Right forelimb (tissue), 1 donor: ENCODE measurements at places on chromosomes 6 and 20.

- no peak for DNase-seq
These were observed 26.2 kb downstream of the NTSR1 start for GRCh38 chr20:62734881-62735280.

GRCh38 chr6:82775361-82775760, 290.3 kb downstream of the UBE3D start:
- DNase-seq = no peak

DNA sequence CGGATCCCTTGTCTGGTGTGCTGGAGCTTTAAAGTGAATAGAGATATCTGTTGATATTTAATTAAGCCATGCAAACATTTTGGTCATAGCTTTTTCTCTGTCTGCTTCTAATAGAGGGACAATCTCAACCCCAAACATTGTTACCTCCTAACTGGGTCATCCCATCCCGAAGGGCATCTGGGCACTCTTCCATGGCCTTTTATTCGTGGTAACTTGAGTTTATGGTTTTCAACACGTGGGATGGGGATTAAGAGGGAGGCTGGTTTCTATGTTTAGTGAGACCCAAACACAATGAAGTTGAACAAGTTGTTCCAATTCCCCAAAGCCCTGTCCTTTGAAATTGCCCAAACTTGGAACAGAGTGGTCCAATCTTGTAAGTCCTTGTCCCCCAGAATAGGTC, 1.4 kb upstream of the ENPP5 start:
- no peak for DNase-seq

- no peak for DNase-seq
These were observed 1395.7 kb upstream of the EYS start for GRCh38 chr6:67102743-67103142.

GRCh38 chr6:138944412-138944811, 43.6 kb downstream of the REPS1 start:
- no peak for DNase-seq

DNA sequence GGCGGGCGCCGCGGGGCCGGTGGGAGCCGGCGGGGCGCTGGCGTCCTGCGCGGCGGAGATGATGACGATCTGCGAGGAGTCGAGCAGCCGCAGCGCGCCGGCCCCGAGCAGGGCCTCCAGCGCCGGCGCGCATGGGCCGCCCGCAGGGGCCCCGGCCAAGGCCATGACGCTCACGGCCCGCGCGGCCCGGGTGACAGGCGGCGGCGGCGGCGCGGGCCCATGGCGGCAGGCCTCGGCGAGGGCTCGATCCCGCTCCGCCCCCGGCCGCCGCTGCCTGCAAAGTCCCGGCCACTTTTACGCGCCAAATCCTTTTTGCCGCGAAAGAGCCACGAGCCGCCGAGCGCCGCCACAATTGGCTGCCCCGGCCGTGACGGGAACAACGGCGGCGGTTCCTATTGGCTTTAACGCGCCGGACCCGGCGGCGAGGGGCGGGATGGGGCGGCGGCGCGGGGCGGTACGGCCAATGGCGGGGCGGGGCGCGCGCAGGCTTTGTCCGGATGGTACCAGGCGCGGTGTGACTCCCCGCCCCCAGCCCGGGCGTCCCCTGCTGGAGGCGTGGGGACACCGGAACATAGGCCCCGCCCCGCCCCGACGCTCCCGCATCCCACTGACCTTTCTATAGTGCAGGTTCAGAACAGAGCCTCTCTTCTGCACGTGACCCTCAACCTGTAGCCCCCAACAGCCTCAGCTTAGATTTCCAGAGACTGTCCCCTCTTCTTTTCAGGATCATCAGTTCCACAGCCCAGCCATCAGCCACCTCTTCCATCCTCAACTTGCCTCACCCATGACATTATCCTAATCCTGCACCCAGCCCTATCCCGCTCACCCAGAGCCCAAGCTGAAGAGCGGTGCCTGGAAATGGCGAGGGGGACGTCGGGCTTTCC, at the start of gene E2F1:
TSS of gene E2F1 (minus strand) at position 286 of the 884 bp plus-strand sequence. CDS start at position 165, 121 bp downstream.
- peak; percentile 96 for DNase-seq

- DNase-seq = no peak
These were observed at the start of gene DACT2 for GRCh38 chr6:168319279-168320111. TSS of gene DACT2 (minus strand) at chr6:168319777. CDS start at chr6:168319633, 144 bp downstream.

- DNase-seq = no peak
These were observed 198.5 kb downstream of the ADGRG6 start for GRCh38 chr6:142500250-142500786.

DNA sequence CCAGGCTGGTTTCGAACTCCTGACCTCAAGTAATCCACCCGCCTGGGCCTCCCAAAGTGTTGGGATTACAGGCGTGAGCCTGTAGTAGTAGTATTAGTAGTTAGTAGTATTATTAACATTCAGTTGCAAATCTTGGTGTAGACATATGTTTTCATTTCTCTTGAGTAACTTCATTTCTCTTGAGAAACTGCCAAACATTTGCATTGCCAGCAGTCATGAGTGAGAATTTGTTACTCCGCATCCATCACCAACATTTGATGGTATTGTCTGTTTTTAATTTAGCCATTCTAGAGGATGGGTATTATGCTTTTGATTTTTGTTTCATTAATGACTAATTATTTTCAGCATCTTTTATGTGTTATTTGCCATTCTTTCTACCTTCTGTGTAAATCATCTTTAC, 1.5 kb upstream of the ERVFRD-1 start:
- DNase-seq = no peak

- DNase-seq = no peak
These were observed 3.6 kb downstream of the PSMA7 start for GRCh38 chr20:62139636-62140035.

GRCh38 chr6:38796006-38796405, 80.9 kb downstream of the DNAH8 start:
- DNase-seq = no peak

DNA sequence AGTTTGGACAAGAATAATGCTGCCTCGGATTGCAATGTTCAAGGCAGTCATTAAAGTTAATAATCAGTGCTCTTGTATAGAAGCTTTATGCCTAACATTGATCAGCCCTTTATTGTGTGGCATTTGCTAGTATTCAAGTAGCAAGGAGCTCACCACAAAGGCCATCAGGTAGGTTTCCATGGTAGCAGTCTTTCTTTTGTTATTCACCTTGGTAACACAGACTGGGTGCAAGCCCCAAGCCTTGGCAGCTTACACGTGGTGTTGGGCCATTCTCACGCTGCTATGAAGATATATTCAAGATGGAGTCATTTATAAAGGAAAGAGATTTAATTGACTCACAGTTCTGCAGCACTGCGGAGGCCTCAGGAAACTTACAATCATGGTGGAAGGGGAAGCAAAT, 149.3 kb downstream of the ADAT2 start:
- no peak for DNase-seq

GRCh38 chr20:17771206-17772004, 71.6 kb downstream of the BANF2 start:
- DNase-seq = no peak

DNA sequence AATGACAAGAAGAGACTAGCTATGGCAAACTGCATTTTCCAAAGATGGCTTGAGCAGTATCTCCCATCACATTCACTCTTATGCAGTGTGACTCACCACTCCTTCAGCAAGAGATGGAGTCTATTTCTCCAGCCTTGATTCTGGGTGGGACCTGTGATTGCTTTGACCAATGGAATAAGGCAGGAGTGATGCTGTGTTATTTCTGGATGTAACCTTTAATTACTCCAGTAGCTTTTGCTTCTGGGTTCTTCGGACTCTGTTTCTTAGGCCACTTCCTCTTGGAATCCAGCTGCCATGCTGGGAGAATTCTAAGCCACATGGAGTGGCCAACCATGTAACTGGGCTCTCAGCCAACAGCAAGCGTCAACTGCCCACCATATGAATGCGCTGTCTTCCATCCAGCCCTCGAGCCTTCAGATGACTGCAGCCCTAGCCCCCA, 50.7 kb downstream of the TGM2 start:
- no peak for DNase-seq

DNA sequence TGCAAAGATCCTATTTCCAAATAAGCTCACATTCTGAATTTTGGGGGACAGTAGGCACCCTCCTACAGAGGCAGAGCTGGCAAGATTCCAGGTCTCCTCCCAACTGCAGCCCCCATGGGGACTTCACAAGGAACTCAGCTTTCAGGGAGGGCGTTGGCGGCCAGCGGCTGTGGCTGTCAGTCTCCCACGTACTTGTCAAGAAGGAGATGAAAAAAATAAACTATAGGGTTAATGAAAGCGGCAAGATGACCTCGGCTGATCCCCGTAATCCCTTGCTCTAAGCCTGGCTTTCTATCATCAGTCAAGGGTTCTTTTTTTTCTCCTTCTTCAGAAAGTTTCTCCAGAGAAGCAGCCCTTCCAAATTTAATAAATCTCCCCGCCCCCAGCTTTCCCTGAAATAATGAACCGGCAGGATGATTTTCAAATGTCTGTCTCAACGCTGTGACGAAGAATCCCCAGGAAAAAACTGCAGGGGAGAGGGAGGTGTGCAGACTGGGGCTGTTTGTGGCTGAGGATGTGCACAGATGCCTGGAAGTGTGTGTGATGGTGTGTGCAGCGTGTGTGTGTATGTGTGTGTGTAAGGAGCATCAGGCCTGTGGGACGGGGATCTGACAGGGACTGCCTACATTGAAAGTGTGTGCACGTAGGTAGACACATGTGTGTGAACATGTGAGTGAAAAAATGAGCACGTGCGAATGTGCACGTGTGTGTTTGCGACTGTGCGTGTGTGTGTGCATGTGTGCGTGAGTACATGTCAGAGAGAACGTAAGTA, 78.7 kb downstream of the SLC2A10 start:
- no peak for DNase-seq

GRCh38 chr20:33229843-33230242, 6.0 kb upstream of the BPIFA1 start:
- DNase-seq = no peak

- no peak for DNase-seq
These were observed 3.5 kb upstream of the CDH26 start for GRCh38 chr20:59954718-59955117.

DNA sequence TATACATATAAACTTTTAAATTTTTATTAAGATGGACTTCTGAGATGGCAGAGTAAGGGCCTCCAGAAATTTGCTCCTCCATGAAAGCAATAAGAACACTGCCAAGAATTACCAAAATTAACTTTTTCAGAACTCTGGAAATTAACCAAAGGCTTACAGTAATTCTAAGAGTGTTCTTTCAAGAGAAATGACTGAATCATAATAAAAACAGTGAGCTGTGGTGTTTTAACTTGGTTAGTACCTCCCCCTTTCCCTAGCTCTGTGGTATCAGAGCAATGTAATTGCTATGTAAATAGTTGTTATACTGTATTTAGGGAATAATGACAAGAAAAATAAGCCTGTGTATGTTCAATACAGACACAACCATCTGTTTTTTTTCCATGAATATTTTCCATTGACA, 19.0 kb downstream of the HECA start:
- DNase-seq = no peak

GRCh38 chr6:151630991-151631655, 137.3 kb downstream of the CCDC170 start:
- no peak for DNase-seq

DNA sequence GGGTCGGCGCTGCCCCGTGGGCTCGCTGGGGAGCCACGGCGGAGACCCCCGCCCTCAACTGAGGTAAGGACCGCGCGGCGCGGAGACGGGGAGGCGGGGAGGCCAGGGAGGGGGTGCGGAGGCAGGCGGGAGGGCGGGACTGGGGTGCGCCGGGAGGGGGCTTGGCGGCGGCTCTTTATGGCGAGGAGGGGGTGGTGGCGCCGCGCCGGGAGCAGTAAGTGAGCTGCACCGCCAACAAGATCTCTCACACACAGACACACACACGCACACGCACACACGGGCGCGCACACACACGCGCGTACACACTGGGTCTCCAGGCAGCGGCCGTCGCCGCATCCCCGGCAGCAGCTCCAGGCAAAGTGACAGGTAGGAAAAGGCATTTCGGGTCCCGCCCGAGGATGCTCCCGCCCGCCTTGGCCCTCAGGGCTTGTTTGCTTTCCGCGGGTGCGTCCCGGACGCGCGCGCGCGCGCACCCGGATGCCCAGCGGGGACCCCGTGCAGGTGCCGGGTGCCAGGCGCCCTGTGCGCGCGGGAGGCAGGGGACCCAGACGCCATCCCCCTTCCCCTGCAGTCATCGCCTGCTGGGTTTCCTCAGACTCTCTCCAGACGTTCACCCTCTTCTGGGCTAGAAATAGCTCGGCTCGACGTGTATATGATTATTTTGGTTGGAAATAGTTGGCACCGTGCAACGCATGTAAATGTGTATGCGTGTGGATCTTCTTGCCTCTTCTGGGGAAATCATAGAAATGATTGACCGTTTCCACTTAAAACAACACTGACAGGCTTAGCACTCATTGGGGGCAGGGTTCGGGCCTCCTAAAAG, at the start of gene PLCB4:
TSS of gene PLCB4 (plus strand) at position 247 of the 823 bp plus-strand sequence. CDS start 238,728 bp downstream, outside the sequence.
- DNase-seq = peak; percentile 76

- DNase-seq = no peak
These were observed 14.2 kb downstream of the NDUFAF5 start for GRCh38 chr20:13799040-13799439.

- DNase-seq = no peak
These were observed 165.0 kb upstream of the SULF2 start for GRCh38 chr20:47950124-47950912.

DNA sequence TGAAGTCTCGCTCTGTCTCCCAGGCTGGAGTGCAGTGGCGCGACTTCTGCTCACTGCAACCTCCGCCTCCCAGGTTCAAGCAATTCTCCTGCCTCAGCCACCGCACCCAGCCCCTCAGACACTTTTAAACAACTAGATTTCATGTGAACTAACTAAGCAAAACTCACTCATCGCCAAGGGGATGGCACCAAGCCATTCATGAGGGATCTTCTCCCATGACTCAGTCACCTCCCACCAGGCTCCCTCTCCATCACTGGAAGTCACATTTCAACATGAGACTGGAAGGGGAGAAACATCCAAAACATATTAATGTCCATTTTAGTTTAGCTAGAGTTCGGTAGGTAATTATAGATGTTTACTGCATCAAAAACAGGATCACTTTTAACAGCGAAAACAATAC, 95.9 kb upstream of the PRL start:
- no peak for DNase-seq

DNA sequence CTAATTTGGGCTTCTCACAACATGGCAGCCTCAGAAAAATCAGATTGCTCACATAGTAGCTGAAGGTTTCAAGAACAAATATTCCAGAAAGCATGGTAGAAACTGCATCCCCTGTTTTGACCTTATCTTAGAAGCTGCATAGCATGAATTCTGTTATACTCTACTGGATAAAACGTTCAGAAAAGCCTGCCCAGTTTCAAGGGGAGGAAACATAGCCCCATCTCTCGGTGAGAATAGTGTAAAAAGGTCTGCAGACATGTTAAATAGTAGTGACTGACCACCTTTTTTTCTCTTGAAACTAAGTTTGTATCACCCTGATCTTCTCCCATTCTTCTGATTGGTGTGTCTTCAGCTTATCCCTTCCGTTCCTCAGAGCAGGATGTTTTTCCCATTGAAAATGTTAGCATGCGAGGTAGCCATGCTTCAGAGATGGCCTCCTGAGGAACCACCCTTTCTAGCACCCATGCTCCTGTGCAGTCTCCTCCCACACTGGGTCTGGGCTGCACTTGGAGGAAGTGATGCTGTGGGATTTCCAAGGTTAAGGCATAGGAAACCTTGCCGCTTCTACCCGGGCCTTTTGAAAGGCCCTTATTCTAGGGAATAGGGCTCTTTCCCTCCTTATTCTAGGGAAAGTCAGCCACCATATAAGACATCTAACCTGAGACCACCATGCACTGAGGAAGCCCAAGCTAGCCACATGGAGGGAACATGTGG, 50.1 kb downstream of the MARCKS start:
- no peak for DNase-seq
